ENCODE measurements at places on chromosomes 12 and 14.

GRCh38 chr12:54463034-54463433, 10.4 kb downstream of the GTSF1 start:
- no peak for DNase-seq

DNA sequence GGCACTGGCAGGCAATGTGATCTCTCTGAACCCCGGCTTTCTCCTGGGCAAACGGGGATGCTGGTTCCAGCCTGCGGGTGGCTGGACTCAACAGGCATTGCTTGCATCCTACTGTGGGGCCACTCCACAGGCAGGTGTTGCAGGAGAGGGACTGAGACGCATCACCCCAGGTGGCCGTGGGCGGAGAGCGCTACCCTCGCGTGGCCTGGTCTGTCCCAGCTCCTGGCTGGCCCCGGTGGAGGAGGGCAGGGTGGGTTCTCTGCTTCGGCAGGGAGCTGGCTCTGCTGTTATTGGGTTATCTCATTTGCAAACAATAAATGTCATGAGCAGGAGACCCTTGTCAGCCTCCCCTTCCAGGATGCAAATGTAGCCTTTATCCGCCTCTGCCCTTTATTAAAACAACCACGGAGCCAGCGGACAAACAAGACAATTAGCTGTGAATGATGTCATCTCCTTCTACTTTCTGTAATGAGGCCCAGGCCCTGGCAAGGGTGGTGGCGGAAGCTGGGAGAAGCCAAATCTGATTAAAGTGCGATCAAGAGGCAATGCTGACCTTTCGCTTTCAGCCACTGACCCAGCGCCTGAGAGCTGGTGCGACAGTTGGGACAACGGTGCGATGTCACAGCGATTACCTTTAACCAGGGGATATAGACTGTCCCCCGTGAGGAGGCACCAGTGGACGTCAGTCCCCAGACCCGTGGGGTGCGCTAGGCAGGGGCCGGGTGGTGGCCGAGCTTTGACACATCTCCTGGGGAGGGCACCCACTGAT, 161.8 kb downstream of the KIF26A start:
- DNase-seq: no peak

DNA sequence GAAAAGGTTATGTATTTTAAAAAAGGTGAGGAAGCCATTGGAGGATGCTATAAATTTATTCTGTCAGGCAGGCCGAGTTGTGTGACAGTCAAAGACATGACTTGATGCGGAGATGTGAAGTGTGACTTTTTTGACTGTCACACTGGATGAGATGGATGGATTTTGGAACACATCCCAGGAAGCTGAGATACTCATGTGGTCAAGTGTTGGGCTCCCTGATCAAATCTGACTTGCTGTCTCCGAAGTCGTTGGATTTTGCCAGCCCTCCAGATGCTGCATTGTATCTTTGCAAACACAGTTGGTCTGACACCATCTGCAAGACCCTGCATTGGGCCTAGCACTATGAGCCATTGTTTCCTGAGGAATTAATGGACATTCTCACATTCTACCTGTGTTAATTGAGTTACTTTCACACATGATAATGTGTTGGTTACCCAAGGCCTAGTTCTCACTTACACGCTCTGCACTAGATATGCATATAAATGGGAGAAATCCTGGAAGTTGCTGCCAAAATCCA, 204.0 kb upstream of the PRKD1 start:
- no peak for DNase-seq

GRCh38 chr14:25252793-25253192, 202.8 kb upstream of the STXBP6 start:
- DNase-seq: no peak

- no peak for DNase-seq
Observed at GRCh38 chr14:95313190-95313589, 6.5 kb downstream of the CLMN start.

- no peak for DNase-seq
Observed at GRCh38 chr12:33486058-33486457, 46.4 kb upstream of the SYT10 start.

GRCh38 chr12:59651229-59651920, 55.5 kb downstream of the SLC16A7 start:
- no peak for DNase-seq
